ENCODE measurements at places on chromosomes 7 and 10.

DNA sequence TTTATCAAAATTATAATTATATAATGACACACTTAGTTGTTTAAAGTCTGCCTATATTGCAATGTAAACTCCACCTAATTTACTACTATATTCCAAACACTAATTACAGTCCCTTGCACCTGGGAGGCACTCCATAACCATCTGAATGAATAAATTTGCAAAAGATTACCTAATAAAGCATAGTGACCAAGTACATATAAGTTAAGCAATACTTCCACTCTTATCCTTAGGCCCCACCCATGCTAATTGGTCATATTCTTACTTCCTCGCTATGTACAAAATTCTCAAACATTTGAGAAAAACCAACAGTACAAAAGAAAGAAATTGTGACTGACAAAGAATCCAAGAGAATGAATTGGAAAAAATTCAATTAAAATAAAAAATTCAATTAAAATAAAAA, 65.3 kb downstream of the ZFAND4 start:
- no peak for DNase-seq

GRCh38 chr10:63922468-63923284, 401.5 kb downstream of the REEP3 start:
- DNase-seq, result no peak

DNA sequence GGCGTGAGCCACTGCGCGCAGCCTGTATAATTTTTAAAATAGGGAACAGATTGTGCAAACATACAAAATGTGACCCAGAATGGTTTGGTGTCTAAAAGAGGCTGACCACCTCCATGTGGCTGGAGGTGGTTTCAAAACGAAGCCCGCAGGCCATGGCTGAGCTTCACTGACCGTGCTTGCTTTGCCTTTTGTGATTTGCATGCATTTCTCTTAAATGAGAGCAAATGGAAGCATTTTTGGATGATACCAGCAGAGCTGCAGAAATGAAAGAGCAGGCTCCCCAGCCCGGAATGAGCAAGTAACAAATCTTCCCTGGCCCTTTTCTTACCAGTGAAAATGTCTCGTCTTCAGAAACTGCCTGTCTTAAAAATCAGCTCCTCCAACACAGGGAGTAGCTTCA, 239.9 kb downstream of the CAMK1D start:
- no peak for DNase-seq

- DNase-seq, result no peak
Measured at GRCh38 chr7:55310287-55311025, 54.7 kb upstream of the LANCL2 start.

DNA sequence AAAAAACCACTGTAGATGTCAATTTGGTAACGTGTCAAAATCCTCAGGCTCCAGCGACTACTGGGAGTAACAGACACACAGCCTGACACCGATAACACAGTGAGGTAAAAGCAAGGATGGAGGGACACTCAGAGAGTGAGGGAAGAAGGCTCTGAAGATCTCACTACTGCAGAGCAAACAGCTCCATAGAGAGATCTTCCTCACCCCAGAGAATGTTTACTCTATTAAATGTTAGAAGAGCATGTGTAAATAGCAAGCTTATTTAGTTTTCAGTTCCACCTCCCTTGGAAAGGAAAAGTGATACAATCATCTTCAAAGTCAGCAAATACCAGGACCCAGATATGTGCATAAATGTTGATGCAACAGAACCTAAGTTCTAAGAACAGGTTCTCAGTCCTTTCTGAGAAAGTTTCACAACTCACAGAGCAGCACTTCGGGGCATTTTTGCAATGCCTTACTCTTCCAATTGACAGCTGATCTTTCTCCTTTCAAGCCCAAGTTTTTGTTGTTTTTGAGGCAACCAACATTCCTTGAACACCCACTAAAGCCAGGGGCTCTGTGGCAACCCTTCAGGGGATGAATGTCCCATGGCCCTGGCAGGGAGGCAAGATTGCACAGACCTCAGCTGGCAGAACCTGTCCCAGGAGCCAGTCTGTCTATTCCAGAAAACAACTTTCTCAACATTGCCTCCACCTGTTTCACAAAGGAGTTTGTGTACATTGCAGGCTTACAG, 177.4 kb downstream of the SFMBT2 start:
- no peak for DNase-seq

DNA sequence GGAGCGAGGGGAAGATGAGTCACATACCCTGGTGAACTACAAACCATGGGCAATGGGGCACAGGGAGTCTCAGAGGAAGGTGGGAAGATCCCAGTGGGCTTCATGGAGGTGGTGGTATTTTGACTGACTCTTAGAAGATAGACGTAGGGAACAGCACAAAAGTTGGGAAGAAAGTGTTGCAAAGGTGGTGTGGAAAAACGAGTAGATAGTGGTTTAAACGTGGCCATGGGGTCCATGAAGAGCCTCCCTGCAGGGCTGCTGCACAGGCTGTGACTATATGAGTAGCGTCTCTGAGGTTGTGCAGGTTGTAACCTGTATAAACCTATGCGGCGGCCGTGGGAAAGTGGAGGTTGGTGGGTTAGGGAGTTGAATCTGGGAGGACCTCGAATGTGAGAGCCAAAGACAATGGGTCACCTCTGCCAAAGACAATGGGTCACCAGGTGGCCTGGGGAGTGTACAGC, 13.8 kb downstream of the LZTS2 start:
- DNase-seq, result no peak

- no peak for DNase-seq
Measured at GRCh38 chr10:22760025-22760424, 45.6 kb upstream of the PIP4K2A start.

- DNase-seq, result no peak
Measured at GRCh38 chr10:17073725-17074540, 55.7 kb downstream of the CUBN start.

- no peak for DNase-seq
Measured at GRCh38 chr10:88820748-88821401, 18.3 kb downstream of the LIPM start.

DNA sequence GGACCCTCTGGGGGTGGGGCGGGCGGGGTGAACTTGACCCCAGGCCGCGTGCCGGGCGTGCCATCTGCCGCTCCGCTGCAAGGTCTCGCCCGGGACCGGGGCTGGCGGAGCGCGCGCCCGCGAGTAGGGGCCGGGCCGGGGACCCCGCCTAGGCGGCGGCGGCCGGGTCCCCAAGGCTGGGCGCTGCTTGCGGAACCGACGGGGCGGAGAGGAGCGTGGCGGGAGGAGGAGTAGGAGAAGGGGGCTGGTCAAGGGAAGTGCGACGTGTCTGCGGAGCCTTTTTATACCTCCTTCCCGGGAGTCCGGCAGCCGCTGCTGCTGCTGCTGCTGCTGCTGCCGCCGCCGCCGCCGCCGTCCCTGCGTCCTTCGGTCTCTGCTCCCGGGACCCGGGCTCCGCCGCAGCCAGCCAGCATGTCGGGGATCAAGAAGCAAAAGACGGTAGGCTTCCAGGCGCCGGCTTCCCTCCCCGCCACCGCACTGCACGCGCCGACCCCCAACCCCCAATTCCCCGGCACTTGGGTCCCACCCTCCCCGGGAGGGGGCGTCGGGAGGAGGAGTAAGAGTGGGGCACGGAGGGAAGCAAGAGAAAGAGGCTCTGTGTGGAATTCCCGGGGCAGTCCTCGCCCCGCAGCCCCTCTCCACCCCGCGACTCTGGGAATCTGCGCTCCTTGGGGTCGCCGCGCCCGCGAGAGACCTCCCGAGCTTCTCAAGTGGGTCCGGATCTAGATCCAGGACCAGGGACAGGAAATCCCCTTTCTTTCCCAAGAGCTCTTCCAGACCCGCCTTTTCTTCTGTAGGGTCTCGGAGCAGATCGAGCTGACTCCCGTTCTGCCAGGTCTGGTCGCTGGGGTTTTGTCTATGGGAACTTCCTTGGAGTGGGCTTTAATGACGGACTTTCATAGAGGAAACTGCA, at the start of gene PAPSS2:
Gene PAPSS2, plus strand, starts transcription at position 308 of the 913 bp plus-strand sequence. Its CDS starts 104 bp downstream, at position 412.
- no peak for DNase-seq

DNA sequence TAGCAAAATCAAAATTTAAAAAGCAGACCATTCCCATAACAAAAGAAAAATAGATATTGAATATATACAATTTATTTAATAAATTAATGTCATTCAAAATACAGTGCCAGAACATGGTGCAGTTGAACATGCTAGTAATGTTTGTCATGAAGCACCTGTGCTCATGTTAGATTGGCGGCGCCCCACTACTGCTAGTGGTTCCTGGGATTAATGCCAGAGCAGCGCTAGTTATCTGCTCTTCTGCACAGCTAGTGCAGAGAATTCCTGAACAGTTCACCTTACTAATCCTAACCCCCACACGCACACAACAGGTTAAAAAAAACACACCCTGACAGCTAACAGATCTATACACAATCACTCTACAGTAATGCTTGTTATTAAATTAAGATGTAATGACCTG, 23.4 kb downstream of the KBTBD2 start:
- DNase-seq, result no peak

DNA sequence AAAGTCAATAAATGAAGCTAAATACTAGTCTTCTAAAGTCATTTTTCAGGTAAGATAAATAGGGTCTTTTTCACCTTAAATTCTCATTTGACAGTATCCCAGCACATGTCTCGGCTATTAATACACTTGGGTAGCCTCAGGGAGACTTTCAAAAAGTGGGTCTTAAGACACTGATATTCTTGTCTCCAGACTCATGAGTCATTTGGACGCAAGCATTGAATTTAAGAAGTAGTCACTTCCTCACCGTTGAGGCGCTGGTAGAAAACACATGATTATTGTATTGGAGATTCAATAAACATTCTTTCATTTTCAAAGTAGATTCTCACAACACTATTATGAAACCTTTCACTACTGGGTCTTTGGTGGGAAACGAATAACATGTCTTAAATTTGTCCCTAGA, 108.9 kb upstream of the SP8 start:
- no peak for DNase-seq

DNA sequence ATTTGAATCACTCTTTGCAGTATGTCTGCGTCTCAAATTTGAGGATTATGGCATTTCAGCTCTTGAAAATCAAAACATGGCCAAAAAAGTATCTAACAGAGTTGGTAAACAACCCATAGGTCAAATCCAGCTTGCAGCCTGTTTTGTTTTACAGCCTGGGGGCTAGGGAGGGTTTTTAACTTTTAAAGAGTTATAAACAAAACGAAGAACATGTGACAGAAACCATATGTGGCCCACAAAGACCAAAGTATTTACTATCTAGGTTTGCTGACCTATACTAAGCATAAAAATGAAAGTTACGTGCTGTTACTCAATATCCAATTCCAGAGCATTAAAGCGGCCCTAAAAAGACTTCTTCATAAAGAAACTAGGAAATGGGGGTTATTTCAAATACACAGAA, 55.5 kb upstream of the STARD3NL start:
- no peak for DNase-seq

DNA sequence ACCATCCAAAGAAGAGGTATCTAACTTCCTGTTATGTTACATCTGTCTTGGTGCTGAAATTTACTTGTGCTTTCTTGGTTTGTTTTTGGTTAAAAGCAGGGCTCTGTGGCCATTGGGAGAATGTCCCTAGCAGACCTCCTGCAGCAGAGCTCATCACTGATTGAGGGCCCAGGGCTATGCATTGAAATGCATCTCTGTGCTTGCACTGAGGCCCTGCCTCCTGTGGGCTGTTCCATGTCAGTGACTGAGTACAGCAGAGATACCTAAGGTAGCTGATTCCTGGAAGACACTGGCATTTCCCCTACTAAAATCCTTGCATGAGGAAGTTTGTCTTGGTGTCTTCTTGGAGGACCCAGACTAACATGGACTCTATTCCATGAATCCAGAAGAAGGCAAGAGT, 213.9 kb downstream of the FRMD4A start:
- DNase-seq, result no peak

DNA sequence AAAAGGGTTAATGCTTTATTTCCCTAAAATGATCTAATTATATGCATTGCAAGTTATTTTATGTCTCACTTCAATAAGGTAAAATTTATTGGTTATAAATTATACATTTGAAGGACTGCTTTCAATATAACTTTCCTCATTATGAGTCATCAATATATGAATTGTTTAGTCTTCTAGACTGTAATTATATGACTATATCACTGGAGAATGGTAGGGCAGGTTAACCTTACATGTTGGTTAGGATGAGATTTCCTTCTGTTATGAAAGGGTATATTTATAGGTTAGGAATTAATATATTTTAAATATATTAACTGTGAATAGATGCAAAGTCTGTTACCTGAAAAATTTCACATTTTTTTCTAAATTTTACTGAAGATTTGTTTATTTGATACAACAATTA, 406.4 kb upstream of the ETV1 start:
- DNase-seq, result no peak

DNA sequence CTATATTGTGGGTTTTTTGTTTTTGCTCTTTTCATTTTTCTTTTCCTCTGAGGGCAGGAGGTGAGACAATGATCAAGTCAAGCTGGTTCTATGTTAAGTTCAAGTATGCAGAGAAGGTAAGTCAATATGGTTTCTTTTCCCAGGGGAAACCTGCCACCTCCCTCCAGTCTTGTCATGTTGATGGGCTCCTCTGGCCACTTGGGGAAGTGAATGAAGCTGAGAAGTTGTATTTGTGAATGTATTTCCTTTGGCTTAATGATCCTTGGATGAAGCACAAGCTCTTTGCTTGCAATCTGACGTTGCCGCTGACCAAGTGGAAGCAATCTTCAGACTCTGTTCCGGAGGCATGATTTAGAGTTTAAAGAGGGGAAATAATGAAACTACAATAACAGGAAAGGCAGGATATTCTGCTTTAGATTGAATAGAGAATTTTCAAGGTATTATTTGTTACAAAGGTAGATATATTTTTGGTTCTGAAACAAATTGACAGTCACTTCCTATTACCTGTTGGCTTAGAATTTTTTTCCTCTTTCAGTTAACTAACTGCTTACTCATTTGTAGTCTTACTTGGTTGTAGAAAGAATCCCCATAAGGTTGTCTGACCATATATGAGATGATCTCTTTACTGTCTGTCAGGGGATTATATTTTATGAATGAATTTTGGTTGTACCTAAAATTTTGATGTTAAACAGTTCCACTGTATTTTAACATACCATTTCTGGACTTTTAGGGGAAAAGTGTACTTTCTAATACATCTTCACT, 369.6 kb downstream of the AUTS2 start:
- no peak for DNase-seq

DNA sequence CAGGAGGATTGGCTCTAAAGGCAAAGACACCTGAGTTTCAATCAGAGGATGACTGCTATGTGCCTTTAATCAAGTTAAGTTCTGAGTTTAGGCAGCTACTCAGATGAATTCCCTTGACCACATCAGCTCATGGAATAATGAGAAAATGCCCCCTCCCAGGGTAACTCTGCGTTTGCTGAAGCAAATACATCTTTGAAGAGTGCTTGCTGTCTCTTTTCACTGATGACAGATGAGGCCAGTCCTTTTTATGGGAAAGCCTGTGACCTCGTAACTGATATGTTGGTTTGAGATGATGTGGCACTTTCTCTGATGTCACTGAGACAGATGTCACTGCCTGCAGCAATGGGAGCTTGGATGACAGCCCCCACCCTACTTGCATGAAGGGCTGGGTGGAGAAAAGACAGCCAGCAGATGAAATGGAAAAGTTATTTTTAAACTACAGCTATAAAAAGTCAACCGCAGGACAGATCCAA, 43.7 kb upstream of the DGKI start:
- DNase-seq, result no peak
